A673 (cell line): ENCODE measurements at places on chromosomes 7 and 10. TPM values are rescaled to one million over a fixed set of nuclear protein-coding genes. Genes with fewer than 3 reads are reported as not detected.
A peak's percentile ranks its signal among the peaks of the same experiment; 100 is the strongest.

GRCh38 chr10:55220975-55221374 is 419.9 kb upstream of the PCDH15 start:
- DNase-seq = no peak

DNA sequence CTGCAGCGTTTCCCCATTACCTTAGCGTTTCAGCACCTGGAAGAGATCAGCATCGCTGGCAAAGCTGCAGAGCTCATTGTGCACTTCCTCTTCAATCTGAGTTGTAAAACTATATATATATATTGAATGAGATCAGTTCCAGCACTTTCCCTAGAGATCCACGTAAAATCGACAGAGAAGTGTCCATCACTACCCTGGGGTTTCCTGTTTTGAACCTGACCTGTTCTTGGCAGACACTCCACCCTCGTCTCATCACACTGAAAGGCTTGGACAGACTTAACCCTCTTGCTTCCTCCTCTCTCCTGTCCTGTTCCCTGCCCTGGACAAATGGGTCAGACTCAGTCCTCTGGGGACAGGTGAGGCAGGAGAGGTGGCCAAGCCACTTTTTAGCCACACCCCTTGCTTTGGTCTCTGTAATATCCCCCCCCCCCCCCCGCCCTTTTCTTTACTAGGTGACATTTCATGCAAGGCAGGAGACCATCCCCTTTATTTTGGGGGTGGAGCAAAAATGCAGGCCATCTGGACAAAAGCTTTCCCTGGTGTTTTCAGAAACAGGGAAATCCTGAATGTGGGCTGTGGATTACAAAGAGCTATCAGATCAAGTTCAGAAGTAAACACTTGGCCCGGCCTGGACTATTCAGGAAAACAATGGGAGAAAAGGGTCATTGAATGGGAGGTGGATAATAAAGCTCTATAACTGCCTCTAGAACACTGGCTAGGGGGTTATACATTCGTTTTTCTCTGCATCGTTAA is 83.7 kb upstream of the KDM7A start:
- no peak for DNase-seq

DNA sequence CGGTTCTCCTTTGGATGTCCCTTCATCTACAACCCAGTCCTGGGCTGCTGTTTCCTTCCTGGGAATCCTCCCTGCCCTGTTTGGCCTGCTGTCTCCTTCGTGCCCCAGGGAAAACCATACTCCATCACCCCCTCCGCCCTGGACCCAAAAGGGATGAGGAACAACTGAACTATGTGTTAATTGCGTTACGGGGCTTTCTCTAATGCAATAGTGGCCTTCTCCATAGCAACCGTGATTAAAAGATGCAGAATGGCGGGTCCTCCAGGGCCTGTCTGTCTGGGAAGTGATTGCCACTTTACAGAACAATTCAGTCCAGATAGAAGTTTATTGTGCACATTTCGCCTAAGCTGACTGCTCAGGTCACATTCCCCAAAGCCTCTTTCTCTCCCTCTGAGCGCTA is 112.0 kb upstream of the FGFR2 start:
- no peak for DNase-seq

GRCh38 chr10:63464402-63465292 is 1.1 kb downstream of the JMJD1C start:
- DNase-seq = peak; percentile 52

GRCh38 chr7:150719960-150720891 is 3.8 kb downstream of the GIMAP1 start:
- DNase-seq = no peak

- DNase-seq = peak; percentile 86
These were observed 11.1 kb downstream of the STEAP1B start for GRCh38 chr7:22488643-22489462.

- no peak for DNase-seq
These were observed 122.3 kb downstream of the CCDC71L start for GRCh38 chr7:106538638-106539037.

GRCh38 chr10:1392127-1392526 is 335.9 kb downstream of the WDR37 start:
- DNase-seq = no peak

DNA sequence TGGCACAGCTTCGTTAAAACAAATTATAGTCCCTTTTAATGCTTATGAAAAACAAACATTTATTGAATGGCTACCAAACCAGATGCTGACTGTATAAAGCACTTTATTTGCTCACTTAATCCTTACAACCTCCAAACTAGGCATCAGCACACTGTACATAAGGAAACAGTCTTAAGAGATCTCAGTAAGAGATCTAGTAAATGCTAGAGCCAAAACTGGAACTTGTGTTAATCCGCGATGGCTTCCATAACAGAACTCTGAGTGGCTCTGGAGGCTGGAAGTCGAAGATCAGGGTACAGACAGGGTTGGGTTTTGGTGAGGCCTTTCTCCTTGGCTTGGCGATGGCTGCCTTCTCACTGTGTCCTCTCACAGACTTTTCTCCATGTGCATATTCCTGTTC is 27.0 kb downstream of the PDZD8 start:
- DNase-seq = no peak

DNA sequence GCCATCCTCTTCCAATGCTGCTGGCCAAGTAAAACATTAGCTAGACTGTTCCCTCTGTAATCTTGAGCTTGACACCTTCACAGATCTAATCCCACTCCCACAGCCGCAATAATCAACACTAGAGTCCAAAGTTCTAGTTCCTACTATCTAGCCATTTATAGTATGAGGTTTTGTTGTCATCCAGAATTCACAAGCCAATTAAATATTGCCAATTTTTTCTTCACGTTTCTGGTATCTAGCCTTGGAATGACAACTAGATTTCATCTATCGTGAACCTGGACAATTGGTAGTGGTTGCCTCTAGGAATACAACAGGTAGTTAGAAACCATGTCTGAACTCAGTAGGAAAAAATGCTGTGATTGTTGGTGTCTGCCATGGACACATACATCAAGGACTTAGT is 10.4 kb downstream of the WASL start:
- DNase-seq = no peak

- DNase-seq = no peak
These were observed 93.0 kb downstream of the MTPAP start for GRCh38 chr10:30256084-30256483.

GRCh38 chr10:116125180-116125579 is 147.8 kb downstream of the GFRA1 start:
- no peak for DNase-seq

- no peak for DNase-seq
These were observed 115.3 kb downstream of the PTPN20 start for GRCh38 chr10:47026301-47027107.

- peak; percentile 55 for DNase-seq
These were observed 43.0 kb upstream of the RPA3 start for GRCh38 chr7:7761340-7761973.

DNA sequence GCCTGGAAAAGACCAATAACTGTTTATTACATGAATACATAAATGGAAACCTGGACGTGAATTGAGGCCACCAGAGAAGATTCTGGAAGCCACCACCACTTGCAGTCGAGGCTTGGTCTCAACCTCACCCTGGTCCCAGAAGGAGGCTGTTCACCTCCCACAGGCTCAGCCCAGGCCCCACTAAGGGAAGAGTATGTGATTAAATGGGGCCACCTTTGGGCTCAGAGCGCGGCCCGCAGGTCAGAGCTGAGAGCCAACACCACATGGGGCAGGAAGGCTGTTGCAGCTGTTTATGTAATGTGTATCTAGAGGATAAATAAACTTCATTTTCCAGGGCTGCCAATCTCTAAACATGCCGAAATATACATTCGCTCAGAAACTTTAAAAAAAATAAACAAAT is 17.6 kb upstream of the FGFR2 start:
- no peak for DNase-seq

DNA sequence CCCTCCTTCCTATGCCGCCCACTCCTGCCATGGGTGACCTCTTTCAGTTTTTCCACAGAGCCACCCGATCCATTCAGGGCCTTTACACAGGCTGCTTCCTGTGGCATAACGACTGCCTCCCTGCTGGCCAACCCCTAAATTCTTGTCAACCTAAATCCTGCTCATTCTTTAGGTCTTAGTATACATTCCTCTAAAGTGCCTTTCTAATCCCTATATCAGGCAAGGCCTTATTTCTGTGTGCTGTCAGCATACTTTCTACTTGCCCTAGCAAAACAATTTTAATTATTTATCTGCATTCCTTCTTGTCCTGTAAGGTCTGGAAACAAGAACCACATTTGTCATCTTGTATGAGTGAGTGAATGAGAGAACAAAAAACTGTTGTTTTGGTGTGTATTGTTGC is 132.4 kb downstream of the DNAH11 start:
- no peak for DNase-seq

GRCh38 chr10:31116226-31116625 is 84.6 kb upstream of the ZNF438 start:
- DNase-seq = no peak

DNA sequence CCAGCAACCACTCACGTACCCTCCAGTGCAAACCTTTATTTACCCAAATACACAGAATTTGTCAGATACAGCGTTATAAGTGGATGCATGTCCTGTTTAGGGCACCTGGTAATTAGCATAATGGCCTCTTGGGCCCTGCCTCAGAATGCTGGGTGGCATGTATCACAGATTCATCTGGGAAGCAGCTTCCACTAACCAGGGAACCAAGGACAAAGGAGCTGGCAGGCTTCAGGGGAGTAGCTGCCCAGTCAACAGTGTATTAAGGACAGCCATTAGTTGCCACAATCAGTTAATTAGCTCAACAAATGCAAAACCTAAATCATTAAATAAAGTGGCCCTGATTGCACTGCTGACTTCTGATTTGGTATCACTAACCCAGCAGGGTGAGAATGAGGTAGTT is 105.7 kb downstream of the RAPGEF5 start:
- no peak for DNase-seq

DNA sequence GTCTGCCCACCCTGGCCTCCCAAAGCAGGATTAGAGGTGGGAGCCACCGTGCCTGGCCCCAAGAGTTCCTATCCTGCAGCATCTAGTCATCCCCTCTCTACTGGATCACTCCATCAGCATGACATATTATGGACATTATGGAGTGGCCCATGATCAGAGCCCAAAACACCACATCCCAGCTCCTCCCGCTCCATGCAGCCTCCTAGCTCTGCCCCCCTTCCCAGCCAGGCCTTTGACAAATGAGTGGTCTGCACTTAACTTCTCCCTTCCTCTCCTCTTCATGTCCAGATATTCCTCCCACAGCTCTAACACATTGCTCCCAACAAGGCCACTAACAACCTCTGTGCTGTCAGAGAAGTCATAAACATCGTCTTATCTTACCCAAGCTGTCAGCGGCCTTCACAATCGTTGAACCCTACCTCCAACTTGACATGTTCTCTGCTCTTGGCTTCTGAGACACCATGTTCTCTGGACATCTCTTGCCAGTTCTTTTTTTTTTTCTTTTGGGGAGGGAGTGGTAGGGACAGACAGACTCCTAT is 187.6 kb downstream of the NSUN6 start:
- no peak for DNase-seq

GRCh38 chr7:48114589-48114988 is 25.5 kb downstream of the UPP1 start:
- DNase-seq = no peak

DNA sequence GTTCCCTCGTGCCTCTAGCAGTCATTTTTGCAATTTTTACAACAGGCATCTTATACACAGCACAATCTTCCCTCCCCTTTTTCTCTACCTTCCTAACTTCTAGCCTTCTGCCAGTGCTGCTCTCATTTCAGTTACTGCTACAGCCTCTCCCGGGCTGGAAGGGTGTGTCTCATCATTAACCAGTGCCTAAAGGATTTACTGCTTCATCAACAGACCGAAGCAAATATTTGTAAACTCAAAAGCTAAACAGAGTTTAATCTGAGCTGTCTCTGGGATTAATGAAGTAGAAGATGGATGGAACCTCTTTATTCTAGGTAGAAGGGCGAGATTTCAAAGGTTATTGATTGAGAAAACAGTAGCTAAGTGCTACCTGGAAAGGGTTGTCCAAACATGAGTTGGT is 94.3 kb downstream of the PRPF18 start:
- DNase-seq = no peak

ALKBH4 gene
- 17.0 and 17.7 TPM in 2 replicates for total RNA-seq

KCNIP2 gene
- 0.86 and 2.8 TPM in 2 replicates for total RNA-seq

CNPY1 gene
- total RNA-seq = not detected in 2 replicates
